ENCODE measurements at places on chromosomes 12 and 14.
A peak's percentile ranks its signal among the peaks of the same experiment; 100 is the strongest.

DNA sequence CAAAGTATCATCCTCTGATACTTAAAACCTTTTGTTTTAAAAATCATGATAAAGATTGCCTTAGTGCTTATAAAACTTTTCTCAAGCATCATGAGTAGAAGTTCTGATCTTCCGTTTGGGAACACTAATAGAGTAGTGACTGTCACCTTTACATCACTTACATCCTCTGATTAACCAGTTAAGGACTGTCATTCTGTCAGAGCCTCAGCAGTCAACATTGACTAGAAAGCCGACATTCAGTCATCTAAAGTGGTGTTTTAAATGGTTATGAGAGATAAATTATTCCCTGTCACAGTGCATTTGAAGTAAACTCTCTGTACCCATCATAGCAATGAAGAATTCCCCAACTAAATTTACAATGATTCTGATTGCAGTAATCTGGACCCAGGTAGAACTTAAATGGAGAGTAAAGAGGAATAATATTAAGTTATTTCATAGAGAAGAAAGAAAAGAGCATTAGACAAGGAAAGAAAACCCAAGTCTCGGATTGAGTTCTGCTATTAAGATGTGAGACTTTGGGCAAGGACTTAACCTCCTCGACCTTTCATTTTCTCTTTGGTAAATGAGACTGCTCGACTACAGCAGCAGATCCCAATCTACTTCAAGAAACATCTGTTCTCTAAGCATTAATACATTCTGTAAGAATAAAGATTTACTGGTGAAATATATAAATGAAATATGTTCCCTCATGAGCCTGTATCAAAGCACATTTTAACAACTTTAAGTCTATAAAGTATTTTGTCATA lies 563.9 kb upstream of the LMO3 start:
- DNase-seq, result no peak

DNA sequence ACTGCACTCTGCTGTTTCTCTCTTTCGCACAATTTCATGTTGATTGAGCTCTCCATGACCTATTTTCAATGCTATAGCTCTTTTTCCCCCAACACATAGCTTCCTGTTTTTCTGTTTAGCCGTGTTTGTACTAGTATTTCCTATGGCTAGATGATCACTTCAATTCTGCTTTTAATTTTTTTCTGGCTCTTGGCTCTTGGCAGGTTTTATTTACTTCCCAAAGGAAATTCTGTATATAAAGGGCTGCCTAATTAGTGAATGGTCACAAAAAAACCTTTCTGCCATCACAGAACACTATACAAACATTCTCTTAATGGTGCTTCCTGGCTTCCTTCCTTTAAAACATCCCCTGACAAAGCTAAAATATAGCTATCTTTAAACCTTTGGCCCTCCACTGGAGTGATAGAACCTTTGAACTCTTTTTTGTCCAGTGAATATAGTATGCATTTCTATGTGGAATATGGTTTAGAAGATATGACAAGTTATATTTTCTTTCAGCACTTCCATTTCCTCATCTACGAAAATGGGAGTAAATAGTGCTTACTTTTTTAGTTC lies 88.2 kb downstream of the RASSF9 start:
- DNase-seq, result no peak

GRCh38 chr14:27049701-27050100 lies 451.9 kb upstream of the NOVA1 start:
- no peak for DNase-seq

- DNase-seq, result no peak
These were observed 209.9 kb upstream of the NOS1 start for GRCh38 chr12:117571321-117571720.

GRCh38 chr12:9699898-9700605 lies 30.5 kb downstream of the CLEC2D start:
- DNase-seq, result no peak

- DNase-seq, result no peak
These were observed 67.3 kb downstream of the DACT1 start for GRCh38 chr14:58705066-58705465.

- DNase-seq, result peak; percentile 95
These were observed 50.0 kb downstream of the SPRING1 start for GRCh38 chr12:116687888-116688287.

All from endodermal cell (in vitro differentiated cells).